ENCODE measurements at places on chromosomes 5 and 9. TPM values are rescaled to one million over a fixed set of nuclear protein-coding genes. Genes with fewer than 3 reads are reported as not detected.

The PCDHGB3 gene
- 0.10 TPM for total RNA-seq

The TMEM8B gene
- total RNA-seq: 5.9 TPM

The RGS7BP gene
- not detected for total RNA-seq

The TMEM174 gene
- total RNA-seq: not detected

The TAL2 gene
- not detected for total RNA-seq

The PHYKPL gene
- 58.0 TPM for total RNA-seq

The MARCOL gene
- not detected for total RNA-seq

The PCDHB5 gene
- not detected for total RNA-seq

- no peak overlapping the region for H3K4me3 ChIP-seq
- no peaks in the 10 kb centered on the region for H3K27me3 ChIP-seq
- no peak overlapping the region for H3K27ac ChIP-seq
- peaks cover 7% of the 10 kb centered on the region for H3K36me3 ChIP-seq
- DNase-seq: no peak
- H3K4me1 ChIP-seq: no peaks in the 10 kb centered on the region
Measured at GRCh38 chr5:50302815-50303490, 138.1 kb downstream of the EMB start.

DNA sequence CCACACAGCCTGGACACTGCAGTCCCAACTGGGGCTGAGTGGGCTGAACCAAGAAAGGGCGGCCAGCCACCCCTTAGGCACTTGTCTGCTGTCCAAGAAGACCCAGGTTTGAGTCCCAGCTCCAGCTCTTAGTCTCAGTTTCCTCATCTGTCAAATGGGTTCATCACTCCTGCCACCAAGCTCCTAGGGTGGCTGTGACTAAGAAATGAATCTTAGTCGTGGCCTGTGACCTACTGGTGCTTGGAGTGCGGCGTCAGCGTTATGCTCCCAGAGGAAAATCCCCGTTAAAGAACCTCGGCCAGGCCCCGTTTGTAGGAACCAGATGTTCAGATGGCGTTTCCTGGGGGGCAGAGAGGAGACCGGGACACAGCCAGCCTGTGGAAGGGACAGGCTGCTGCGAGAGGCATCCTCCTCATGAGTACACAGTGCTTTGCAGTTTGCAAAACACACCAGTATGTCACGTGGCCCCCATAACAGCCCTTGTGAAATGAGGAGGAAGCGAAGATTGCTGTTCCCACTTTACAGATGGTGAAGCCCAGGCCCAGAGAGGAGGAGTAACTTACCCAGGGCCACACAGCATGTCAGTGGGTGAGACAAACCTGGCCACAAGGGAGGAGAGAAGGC, 3.3 kb downstream of the FIBCD1 start:
- no peak overlapping the region for H3K27ac ChIP-seq
- no peak overlapping the region for H3K4me3 ChIP-seq
- DNase-seq: no peak
- peaks cover 5% of the 10 kb centered on the region for H3K4me1 ChIP-seq

GRCh38 chr9:120324461-120324860, 255.5 kb downstream of the CDK5RAP2 start:
- no peaks in the 10 kb centered on the region for H3K36me3 ChIP-seq
- peaks cover 3% of the 10 kb centered on the region for H3K27me3 ChIP-seq
- H3K27ac ChIP-seq: no peak overlapping the region
- no peak overlapping the region for H3K4me3 ChIP-seq

DNA sequence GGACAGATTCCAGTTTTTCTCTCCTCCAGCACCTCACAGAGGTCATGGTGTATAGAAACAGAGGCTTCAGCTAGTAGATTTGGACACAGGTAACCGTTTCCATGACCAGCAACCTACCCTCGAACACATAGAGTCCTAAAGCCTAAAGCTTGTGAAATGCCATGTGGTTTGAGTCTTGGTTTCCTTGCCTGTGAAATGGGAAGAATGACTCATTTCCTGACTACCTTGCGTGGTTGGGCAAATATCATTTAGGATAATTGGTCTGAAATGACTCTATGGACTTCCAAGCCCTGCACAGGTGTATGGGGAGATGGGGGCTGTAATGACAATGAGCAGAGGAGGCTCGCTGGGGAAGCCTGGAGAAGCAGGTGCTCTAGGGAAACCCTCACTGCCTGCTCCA, 134.6 kb downstream of the TTLL11 start:
- no peak overlapping the region for H3K27ac ChIP-seq
- no peak overlapping the region for H3K4me3 ChIP-seq
- DNase-seq: no peak
- no peaks in the 10 kb centered on the region for H3K27me3 ChIP-seq
- H3K4me1 ChIP-seq: no peaks in the 10 kb centered on the region
- no peaks in the 10 kb centered on the region for H3K36me3 ChIP-seq

- H3K36me3 ChIP-seq: no peaks in the 10 kb centered on the region
- H3K4me1 ChIP-seq: no peaks in the 10 kb centered on the region
- no peaks in the 10 kb centered on the region for H3K27me3 ChIP-seq
- no peak overlapping the region for H3K4me3 ChIP-seq
- no peak for DNase-seq
Measured at GRCh38 chr5:89130851-89131250, 247.9 kb upstream of the MEF2C start.

DNA sequence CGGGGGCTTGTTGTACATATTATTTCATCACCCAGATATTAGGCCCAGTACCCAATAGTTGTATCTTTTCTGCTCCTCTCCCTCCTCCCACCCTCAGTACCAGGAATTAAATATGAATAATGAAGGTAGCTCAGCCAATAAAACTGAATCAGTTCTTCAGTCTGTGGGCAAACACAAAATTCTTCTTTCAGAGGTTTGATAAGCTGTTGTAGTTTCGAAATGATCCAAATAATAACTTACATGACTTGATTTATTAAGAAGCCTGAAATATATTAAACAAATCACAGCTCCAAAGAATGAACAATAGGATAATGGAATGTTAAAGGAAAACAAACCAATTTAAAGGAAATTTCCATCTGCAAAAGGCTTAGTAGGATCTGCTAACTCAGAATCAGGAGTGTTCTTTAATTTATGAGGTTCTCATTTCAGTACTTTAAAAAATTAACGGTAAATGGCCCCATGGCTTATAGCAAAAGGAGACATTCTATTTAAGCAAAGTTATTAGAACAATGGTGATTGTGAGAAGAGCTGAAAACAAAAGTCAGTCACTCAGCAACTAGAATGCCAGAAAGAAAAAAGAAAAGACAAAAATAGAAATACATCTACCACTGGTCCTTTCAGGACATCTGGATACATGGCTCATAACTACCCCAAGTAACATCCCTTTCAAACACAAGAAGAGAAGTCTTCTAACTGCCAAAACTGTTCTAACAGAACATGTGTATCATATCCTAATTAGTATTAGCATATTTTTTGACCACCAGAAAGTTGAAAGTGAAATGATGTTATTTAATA, 62.4 kb downstream of the NR3C1 start:
- H3K27ac ChIP-seq: peak overlapping the region; percentile 80
- peaks cover 50% of the 10 kb centered on the region for H3K4me1 ChIP-seq
- H3K36me3 ChIP-seq: peaks cover 15% of the 10 kb centered on the region
- H3K27me3 ChIP-seq: no peaks in the 10 kb centered on the region

GRCh38 chr9:113608082-113608685, 144.7 kb downstream of the RGS3 start:
- DNase-seq: no peak
- H3K4me3 ChIP-seq: no peak overlapping the region
- no peaks in the 10 kb centered on the region for H3K27me3 ChIP-seq
- H3K36me3 ChIP-seq: no peaks in the 10 kb centered on the region
- no peak overlapping the region for H3K27ac ChIP-seq
- no peaks in the 10 kb centered on the region for H3K4me1 ChIP-seq

GRCh38 chr9:128428644-128429512, 8.2 kb downstream of the CERCAM start:
- no peak for DNase-seq
- no peak overlapping the region for H3K27ac ChIP-seq
- H3K36me3 ChIP-seq: no peaks in the 10 kb centered on the region
- no peaks in the 10 kb centered on the region for H3K27me3 ChIP-seq
- H3K4me1 ChIP-seq: no peaks in the 10 kb centered on the region

GRCh38 chr9:107547772-107548297, 58.3 kb upstream of the KLF4 start:
- DNase-seq: no peak
- no peaks in the 10 kb centered on the region for H3K36me3 ChIP-seq
- H3K27ac ChIP-seq: no peak overlapping the region

GRCh38 chr9:135516132-135516860, 4.9 kb upstream of the LCN1 start:
- H3K4me1 ChIP-seq: peaks cover 5% of the 10 kb centered on the region
- H3K36me3 ChIP-seq: no peaks in the 10 kb centered on the region
- no peak overlapping the region for H3K4me3 ChIP-seq
- H3K27me3 ChIP-seq: peaks cover 1% of the 10 kb centered on the region

GRCh38 chr5:126300293-126300692, 122.9 kb upstream of the GRAMD2B start:
- H3K36me3 ChIP-seq: no peaks in the 10 kb centered on the region
- no peak for DNase-seq
- no peak overlapping the region for H3K4me3 ChIP-seq
- no peaks in the 10 kb centered on the region for H3K4me1 ChIP-seq

DNA sequence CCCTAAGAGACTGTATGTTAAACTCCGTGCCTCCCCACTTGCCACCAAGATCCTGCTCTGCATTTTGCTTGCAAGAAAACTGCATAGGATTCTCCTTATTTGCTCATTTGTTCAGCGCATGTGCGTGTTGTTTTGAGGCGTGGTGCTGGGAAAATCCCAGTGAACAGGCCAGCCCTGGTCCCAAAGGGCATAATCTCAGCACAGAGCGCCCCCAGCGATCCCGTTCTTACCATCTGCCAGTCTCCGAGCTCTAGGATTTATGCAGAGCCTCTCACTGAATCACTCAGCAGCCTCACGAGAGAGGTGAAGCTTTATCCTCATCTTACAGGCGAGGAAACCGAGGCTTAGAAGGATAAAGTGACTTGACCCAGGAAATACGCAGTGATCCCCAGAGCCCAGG, 11.5 kb downstream of the PRRX2 start:
- DNase-seq: no peak
- H3K27me3 ChIP-seq: peaks cover 17% of the 10 kb centered on the region
- H3K27ac ChIP-seq: no peak overlapping the region
- no peaks in the 10 kb centered on the region for H3K36me3 ChIP-seq
- H3K4me3 ChIP-seq: no peak overlapping the region
- H3K4me1 ChIP-seq: no peaks in the 10 kb centered on the region

DNA sequence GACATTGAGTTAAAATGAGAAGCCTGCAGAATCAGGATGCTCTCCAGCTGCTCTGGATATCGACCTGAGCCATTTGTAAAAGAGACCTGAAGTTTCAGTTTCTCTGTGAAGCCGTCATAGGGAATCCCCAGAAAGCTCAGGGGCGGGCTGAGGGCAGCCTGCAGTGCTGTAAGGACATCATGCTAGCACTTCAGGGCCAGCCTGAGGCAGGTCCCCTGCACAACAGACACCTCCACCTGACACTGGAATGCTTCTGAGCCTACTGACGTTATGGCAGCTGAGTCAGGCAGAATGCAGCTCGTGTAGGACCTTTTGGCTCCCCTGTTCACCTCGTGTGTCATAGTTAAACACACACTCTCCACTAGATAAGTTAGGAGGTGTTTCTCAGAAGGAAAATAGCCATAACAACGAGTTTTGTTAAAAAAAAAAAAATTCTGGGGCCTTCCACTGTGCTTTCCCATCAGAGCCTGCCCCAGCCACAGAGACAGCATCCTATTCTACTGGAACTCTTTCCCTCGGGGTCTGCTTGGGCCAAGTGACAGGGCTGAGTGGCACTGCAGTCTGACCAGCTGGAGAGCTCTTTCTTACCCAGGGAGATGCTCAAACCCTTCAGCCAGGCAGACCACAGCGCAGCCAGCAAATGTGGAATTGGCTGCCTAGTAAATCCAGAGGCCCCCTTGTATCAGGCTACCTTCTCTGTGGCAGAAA, 354.9 kb downstream of the DIRAS2 start:
- H3K27ac ChIP-seq: no peak overlapping the region
- no peaks in the 10 kb centered on the region for H3K36me3 ChIP-seq
- peak; percentile 54 for DNase-seq
- no peak overlapping the region for H3K4me3 ChIP-seq
- peaks cover 2% of the 10 kb centered on the region for H3K27me3 ChIP-seq

- peaks cover 48% of the 10 kb centered on the region for H3K4me1 ChIP-seq
- DNase-seq: no peak
- H3K27me3 ChIP-seq: peaks cover 22% of the 10 kb centered on the region
- no peak overlapping the region for H3K27ac ChIP-seq
- H3K36me3 ChIP-seq: no peaks in the 10 kb centered on the region
Measured at GRCh38 chr9:91036356-91036755, 234.7 kb downstream of the SYK start.

- H3K36me3 ChIP-seq: peaks cover 2% of the 10 kb centered on the region
- H3K4me1 ChIP-seq: peaks cover 16% of the 10 kb centered on the region
- H3K4me3 ChIP-seq: no peak overlapping the region
- DNase-seq: no peak
- no peaks in the 10 kb centered on the region for H3K27me3 ChIP-seq
Measured at GRCh38 chr9:125561509-125562148, 145.4 kb downstream of the MAPKAP1 start.

- H3K27me3 ChIP-seq: peaks cover 18% of the 10 kb centered on the region
- no peak overlapping the region for H3K27ac ChIP-seq
- H3K4me1 ChIP-seq: no peaks in the 10 kb centered on the region
- H3K4me3 ChIP-seq: no peak overlapping the region
Measured at GRCh38 chr9:135440620-135441019, 39.0 kb upstream of the PPP1R26 start.

GRCh38 chr9:134407121-134407779, 81.0 kb downstream of the RXRA start:
- no peaks in the 10 kb centered on the region for H3K27me3 ChIP-seq
- H3K36me3 ChIP-seq: no peaks in the 10 kb centered on the region
- no peak overlapping the region for H3K27ac ChIP-seq
- H3K4me3 ChIP-seq: peak overlapping the region; percentile 52
- peaks cover 38% of the 10 kb centered on the region for H3K4me1 ChIP-seq
- DNase-seq: peak; percentile 88

DNA sequence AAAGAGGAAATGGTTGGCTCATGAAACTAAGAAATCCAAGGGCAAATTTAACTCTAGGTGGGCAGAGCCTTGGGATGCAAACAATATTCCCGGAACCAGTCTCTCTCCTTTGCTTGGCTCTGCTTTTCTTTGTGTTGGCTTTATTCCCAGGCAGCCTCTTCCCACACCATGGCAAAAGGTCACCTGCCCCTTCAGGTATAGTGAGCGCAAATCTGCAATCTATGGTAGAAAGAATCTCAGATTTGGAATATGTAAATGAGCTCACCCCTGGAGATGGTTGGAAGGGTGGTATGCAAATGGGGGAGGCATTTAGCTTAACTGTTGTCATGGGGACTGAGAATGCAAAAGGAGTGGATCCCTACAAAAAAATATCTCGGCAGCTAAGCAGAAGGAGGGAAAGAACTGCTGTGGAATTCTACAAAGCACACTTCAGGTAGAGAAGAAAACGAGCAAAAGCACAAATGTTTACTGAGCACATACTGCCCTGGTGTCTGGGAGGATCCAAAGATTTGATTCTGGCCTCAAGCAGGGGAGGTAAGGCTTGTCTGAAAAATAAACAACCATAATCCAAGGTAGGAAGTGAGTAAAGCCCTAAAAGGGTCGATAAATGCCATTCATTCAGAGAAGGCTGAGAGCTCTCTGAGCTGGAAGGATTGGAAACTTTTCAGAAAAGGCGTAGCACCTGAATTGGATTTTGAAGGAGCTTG, 139.7 kb downstream of the TLE1 start:
- no peak overlapping the region for H3K27ac ChIP-seq
- no peaks in the 10 kb centered on the region for H3K27me3 ChIP-seq
- no peaks in the 10 kb centered on the region for H3K36me3 ChIP-seq
- H3K4me1 ChIP-seq: no peaks in the 10 kb centered on the region
- DNase-seq: no peak
